ENCODE measurements at places on chromosomes 12 and 14.

GRCh38 chr14:22177870-22178269, 411.2 kb downstream of the DAD1 start:
- no peak for DNase-seq

- DNase-seq = no peak
These were observed 774.8 kb downstream of the VRK1 start for GRCh38 chr14:97571866-97572555.

- no peak for DNase-seq
These were observed 57.7 kb downstream of the ATP2A2 start for GRCh38 chr12:110338754-110339153.

DNA sequence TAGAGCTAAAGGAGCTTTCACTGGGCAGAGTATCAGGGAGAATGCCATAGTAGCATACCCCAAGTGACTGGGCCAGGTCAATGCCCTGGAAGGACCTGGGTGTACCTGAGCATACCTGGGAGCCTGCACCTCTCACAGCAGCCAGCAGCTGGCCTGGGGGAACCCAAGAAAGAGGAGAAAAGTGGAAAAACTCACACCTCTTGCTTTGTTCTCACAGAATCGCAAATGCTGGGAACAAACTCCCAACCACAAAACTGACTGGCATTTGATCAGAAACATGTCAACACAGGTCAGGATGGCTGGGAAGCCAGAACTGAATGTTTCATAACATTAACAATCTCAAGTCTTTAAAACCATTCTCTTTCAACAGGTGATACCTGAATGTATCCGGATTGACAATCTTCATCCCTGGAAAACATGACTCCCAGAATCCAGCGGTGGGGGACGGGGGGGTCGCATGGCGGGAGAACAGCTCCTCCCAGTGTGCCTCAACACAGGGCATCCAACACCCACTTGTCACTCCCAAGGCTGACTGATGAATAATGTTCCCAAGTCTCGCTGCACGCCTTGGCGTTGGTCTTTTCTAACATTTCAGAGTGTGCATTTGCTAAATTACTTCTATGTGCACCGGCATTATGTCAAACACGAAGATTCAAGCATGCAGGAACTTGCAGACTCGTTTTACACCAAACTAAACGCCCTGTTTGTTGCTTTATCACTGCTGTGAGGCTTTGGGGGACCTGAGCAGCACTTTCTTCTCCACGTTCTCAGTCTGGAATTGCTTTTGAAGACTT, 7.9 kb downstream of the FOXN3 start:
- DNase-seq = no peak

DNA sequence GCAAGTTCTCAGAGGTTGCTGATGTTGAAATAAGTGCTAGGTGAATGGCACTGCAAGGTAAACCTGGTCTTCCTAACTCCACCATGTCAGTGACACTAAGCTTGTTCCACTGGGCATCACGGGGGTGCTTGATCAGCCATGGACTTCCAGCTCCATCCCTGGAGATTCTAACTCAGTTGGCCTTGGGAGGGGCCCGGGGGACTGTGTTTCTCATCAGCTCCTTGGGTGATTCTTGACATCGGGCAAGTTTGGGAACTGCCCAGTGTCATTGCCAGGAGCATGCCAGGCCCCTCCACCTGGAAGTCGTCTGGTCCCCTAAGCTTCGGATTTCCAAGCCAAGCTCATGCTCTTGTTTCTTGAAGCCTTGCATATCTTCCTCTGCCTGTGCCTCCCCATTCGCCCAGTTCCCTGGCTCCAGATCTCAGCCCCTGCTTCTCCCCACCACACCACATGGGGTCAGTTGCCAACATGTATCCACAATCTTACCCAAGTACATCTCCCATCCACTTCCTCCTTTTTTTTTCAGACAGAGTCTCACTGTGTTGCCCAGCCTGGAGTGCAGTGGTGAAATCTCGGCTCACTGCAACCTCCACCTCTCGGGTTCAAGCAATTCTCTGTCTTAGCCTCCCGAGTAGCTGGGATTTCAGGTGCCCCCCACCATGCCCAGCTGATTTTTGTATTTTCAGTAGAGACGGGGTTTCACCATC, 30.7 kb upstream of the RFLNA start:
- no peak for DNase-seq

DNA sequence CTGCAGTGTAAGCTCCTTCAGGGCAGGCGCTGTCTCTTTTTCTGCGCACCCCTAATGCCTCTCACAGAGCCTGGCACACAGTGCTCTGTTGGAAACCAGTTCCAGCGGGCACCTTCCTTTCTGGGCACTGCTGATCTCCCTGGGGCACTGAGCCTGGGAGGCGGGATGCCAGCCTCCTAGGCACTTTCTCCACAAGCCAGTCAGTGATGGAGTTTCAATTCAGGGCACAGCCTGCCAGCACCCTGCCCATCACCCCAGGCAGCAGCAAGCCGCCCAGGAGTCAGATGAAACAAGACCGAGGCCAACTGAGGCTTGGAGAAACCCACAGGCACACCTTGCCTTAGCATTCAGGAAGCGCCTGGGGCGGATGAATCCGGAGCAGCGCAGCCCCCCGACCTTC, 5.7 kb upstream of the CTDSP2 start:
- DNase-seq = no peak

All from activated T-helper 1 cell treated with anti-CD3 and anti-CD28 coated beads, Interleukin-2, amount 50 U/mL, for 16 hours (primary cell).